ENCODE measurements at places on chromosomes 6 and 20.

DNA sequence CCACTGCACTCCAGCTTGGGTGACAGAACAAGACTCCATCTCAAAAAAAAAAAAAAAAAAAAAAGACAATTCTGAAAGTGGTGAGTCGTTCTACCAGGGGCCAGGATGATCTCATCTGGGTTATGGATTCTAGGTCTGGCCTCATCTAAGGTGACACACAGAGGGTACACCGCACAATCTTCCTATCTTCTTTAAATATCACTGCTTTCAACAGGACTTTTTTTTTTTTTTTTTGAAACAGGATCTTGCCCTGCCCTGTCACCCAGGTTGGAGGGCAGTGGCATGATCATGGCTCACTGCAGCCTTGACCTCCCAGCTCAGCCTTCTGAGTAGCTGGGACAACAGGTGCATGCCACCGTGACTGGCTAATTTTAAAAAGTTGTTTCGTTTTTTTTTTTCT lies 67.7 kb downstream of the SLC16A10 start:
- DNase-seq = no peak

DNA sequence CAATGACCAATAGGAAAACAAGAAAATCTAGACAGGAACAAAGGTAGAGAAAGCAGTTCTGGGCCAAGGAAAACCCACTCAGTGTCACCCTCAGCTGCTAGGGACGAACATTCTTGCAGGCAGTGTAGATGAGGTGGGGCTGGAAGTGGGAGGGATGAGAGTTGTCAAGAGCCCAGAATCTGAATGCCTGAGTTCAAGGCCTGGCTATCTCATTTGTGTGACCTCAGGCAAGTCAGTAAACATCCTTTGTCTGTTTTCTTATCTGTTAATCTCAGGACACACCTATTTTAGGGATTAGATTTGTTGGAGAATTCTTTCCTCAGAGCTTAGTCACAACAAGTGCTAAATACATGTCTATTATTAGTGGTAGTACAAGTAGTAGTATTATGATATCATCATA lies 50.9 kb upstream of the KIF16B start:
- no peak for DNase-seq

DNA sequence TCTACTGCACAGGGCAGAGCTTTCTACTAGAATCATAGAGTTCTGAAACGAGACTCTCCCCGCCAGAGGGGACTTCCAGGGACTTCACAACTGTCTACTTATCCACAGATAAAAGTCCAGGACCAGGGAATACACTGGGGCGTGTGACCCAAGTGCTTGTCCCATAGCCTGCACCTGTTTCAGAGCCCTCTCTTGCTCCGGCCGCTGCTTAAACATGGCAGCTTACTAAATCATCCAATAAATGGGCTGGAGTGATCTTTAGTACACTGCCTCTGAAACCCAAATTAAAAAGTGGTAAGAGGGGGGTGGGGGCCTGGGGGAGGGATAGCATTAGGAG lies 8.9 kb upstream of the RAB44 start:
- DNase-seq = no peak

DNA sequence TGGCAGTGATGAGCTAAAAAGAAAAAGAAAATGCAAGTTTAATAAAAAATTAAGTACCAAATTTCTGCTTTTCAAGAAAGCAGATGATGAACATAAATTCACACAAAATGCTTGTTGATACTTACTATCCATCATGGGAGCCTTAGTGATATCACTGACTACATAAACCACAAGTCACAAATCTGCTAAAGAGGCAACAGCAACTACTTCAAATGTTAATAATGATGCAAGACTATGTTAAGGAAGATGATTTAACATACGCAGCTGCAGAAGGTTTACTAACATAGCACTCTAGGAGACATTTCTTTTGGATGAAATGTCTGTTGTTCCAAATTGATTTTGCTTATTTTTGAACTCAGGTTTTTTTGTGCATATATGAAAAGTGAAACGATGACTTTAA lies 18.6 kb downstream of the FYN start:
- no peak for DNase-seq

DNA sequence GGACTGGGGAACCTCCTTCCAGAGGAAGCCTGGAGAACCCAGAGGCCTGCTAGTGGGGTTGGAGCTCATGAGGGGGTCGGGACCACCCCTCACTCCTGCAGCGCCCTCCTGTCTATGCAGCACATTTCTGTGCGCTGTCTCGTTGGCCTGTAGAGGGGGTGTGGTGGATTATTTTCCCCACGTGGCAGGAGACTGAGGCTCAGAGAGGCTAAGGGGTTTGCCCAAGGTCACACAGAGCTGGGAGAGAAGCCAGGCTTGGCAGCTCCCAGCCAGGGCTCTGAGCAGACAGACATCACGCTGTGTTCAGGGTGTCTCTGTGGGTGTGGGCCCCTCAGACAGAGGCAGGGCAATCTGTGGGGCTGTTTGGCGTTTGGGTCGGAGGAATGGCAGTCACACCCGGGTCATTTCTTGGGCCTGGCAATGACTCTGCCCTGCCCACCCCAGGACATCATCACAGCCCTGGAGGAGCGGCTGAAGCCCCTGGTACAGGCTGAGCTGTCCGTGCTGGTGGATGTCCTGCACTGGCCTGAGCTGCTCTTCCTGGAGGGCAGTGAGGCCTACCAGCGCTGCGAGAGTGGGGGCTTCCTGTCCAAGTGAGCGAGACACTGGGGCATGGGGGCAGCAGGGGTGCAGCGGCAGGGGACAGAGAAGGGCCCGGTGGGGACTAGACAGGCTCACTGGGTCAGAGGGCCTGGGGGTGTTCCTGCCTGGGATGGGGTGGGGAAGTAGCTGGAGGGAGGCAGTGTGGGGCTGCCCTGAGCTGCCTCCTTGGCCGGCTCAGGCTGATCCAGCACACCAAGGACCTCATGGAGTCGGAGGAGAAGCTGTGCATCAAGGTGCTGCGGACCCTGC lies 27.7 kb downstream of the UQCC2 start:
- no peak for DNase-seq

DNA sequence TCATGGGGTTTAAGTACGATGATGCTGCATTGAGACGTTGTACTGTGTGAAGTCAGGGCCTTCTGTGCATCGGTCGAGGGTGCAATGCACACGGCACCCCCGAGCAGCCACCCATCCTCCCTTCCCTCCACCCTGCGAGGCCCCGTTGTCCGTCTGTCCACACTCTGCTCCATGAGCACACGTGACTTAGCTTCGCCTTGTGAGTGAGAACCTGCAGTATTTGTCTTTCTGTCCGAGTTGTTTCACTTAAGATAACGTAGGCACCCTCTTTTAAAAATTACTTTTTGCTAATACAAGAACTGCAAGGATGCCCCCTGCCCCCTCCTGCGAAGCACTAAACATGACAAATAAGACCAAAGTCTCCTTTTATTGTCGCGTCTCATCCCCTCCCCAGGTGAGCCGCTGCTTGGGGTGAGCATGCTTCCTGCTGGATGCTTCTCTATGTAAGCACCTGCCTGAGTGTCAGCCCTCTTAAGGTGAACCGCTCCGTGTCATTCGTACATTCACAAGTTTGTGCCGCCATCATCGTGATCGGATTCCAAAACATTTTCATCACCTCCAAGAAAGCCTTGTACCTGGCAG lies 3.6 kb upstream of the RBBP8NL start:
- no peak for DNase-seq

- DNase-seq = no peak
Observed at GRCh38 chr6:139361211-139361610, 13.2 kb downstream of the CITED2 start.

DNA sequence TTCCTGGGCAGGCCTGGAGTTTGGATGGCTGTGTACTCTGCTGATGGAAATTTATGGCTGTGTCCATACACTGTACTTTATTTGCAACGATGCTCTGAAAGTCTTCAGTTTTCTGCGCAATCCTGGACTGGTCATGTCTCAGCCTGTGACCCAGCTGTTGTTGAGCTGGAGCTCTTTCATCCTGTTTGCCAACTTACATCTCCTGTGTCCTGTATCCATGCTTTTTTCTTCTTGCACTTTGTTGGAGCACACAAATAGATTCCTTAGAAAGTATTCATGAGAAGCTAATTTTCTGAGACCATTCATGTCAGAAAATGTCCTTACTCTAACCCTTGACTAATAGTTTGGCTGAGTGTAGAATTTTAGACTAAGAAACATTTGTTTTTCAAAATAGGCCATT lies 251.2 kb downstream of the BCKDHB start:
- DNase-seq = no peak

DNA sequence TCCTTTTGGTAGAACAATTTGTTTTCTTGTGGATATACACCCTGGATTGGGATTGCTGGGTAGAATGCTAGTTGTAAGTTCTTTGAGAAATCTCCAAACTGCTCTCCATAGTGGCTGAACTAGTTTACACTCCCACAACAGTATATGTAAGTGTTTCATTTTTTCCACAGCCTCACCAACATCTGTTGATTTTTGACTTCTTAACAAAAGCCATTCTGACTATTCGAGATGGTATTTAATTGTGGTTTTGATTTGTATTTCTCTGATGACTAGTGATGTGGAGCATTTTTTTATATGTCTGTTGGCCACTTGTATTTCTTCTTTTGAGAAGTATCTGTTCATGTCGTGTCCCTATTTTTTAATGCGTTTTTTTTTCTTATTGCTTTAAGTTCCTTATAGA lies 444.1 kb downstream of the CBLN4 start:
- no peak for DNase-seq

- no peak for DNase-seq
Observed at GRCh38 chr20:31484001-31484400, 8.9 kb downstream of the REM1 start.

DNA sequence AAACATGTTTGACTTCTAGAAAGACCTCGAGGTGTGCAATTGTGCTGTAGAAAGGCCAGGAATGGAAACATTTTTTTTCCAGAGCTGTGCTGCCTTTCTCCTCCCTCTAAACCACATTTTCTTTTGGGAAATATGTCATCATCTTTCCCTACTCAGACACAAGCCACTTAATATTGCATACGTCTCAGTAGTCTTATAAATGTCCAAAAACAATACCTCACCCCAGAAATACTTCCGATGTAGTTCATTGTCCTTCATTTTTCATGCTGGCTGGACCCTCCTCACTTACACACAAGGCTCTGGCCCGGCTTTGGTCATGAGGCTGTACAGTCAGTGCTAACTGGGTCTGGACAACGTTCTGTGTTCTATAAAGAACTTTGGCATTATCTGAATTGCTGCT lies 126.4 kb downstream of the SCML4 start:
- no peak for DNase-seq

DNA sequence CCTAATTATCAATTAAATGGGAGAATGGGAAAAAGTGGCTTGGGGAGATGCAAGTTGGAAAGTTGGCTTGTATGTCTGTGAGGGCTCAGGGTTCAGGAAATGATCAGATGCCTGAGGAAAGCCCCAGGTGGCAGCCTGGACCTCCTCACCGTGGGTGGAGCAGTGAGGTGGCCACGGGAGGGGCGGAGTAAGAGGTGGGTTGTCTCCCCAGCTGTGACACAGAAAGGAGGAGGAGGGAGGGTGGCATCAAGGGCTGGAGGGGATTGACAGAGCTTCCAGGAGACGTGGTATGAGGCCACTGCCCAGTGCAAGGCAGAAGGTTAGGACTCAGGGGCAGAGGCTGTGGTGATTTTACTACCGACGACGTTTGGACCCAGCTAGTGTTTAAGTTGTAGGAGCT lies 672.2 kb downstream of the PRKN start:
- no peak for DNase-seq

- no peak for DNase-seq
Observed at GRCh38 chr6:98909236-98909635, 38.5 kb downstream of the FBXL4 start.

DNA sequence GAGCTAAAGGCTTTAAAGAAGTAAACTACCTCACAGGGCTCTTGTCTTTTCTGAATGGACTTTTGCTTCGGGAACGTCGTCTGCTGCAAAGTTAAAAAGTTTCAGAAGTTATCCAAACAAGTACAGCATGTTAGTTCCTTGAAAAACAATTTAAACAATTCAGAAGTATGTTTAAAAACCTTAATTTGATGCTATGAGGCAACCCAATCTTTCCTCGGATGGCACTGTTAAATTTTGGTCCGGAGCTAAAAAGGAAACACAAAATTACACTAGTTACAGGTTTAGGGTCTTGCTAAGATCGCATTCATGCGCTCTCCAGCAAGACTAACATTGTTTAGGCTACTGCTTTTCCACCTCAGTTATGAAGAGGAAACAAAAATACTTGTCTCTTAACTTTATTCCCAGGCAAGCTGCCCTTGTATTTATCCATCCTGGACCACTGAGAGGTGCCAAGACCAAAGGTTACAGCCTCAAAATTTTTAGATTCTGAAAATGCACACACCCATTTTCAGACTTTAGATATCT lies 12.7 kb downstream of the RBM39 start:
- no peak for DNase-seq

GRCh38 chr20:5471368-5471767 lies 154.6 kb upstream of the PROKR2 start:
- DNase-seq = no peak

DNA sequence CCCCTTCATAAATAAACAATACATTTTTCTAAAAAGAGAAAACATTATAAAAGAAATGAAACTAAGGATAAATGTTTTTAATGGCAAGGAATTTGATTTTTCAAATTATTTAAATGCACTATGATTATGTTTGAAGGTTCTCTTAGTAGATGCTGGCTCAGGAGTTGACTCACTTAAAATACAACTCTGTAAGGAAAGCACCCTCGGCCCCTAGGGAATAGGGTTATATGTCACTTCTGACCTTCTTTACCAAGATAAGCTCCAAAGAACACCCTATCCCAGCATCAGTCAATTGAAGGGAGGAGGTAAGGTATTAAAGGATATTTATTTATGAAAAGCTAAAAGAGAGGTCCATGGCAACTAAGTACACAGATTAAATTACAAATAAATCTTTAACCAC lies 6.8 kb downstream of the SNAP91 start:
- DNase-seq = no peak

- no peak for DNase-seq
Observed at GRCh38 chr20:62063981-62064769, 1.5 kb downstream of the TAF4 start.

GRCh38 chr20:611047-611842 lies 1.1 kb upstream of the TCF15 start:
- DNase-seq = no peak

GRCh38 chr6:56995347-56995902 lies 40.5 kb downstream of the BEND6 start:
- DNase-seq = no peak

DNA sequence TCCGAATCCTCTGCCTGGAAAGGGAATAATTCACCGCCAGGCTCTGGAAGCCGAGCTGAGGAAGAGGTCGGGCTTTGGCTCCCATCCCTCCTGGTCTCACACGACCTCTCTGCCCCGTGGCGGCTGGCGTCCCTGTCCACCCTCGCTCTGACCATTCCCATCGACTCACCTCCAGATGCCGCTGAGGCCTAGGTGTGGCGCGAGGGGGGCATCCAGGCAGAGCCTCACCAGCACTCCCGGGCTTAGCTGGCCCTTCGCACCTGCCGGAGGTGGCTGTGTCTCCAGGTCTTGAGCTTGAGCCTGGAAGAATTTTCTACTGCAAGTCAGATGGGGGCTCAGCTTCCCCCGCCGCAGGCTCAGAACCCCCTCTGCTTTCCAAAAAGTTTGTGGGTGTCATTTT lies 28.5 kb upstream of the SMOC2 start:
- DNase-seq = no peak

DNA sequence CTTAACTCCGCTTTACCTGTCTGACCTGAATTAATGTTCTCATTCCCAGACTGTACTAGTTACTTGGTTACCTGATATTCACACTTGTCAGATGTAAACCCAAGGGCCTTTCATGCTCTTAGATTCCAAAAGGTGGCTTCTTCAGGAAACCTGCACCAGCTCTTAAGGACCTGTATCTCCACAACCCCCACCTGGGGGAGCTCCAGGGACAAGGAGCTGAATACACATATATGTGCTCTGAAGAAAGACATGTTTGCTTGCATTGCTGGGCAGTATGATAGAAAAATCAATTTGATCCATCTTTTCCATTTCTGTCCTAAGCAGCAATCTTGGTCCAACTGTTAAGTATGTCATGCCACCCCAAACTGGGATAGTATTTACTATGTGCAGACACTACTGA lies 64.8 kb upstream of the POU3F2 start:
- no peak for DNase-seq
